ENCODE measurements at places on chromosomes 4 and X.

GRCh38 chr4:141132709-141133145, 542 bp downstream of the RNF150 start:
- DNase-seq = peak; percentile 61

GRCh38 chrX:155966876-155967275, 30.6 kb upstream of the IL9R start:
- DNase-seq = peak; percentile 64

DNA sequence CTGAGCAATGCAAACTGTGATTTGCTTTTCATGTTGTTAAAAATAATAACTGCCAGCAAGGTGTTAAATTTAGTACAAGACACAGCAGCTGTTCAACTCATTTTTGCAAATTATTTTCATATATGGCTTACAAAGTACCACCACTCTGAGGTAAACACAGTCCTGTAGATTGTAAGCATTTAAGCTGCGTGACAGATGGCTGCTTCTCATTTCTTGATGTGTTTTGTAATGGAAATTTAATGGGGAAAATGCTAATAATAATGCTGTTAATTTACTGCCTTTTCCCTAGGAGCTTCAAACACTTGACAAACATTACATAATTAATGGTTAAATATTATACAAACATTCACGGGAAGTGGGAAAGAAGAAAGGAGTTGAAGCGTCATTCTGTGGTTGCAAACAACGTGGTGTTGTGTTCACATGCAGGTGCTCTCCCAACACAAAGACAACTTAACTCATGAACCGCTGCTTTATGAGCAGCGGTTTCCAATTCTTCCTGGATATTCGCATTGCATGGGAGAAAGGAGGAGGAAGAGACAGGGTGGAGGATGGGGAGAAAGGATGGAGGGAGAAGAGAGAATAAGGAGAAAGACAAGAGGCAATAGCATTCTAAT, 236.8 kb upstream of the VCX start:
- peak; percentile 90 for DNase-seq

DNA sequence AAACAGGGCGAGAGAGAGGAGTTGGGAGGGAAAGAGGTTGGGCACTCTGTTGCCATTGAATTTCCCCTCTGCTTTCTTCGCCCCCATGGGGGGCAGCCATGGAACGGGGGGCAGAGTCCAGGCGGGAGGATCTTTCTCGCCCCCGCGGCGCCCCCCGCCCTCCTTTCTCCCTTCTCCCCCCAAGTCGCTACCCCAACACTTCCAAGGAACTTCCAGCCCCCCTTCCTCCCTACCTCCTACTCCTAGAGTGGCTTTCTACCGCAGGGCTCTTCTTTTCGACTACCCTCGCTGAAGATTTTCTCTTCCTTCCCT, 594 bp upstream of the STAG2 start:
- DNase-seq = no peak

- DNase-seq = peak; percentile 80
These were observed 769 bp downstream of the TCEAL1 start for GRCh38 chrX:103629318-103630170.

DNA sequence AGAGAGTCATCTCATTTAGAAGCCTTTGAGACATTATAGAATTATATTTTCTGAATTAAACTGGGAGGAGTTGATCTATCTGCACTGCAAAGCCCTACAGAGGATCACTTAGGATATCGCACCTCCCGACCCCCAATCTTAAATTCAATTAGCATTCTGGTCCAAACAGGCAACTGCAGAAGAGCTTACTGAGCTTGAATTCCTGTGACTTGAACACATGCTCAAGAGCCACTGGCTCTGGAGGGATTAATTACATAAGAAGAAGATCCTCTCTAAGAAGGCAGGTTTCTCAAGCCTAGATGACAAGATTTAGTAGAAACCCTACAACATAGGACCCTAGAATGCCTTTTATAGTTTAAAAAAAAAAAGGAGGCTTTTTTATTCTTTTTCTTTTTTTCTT, 548.9 kb downstream of the ARAP2 start:
- no peak for DNase-seq

DNA sequence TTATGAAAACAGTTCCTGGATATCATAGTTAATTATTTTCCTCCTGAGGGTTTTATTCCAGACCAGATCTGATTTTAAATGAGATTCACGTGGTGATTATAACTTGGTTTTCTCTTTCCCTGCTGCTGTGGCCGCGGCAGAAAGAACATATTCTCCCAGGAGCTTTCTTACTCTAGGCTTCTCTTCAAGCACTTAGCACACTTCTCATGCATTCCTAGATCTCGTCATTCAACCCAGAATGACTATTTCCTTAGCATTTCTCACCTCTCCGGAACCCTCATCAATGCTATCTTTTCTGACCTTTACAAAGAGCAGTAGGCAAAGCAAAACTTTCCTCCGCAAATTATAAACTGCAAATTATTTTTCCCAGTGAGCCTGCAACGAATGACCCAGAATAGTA, 122.9 kb downstream of the GPAT3 start:
- no peak for DNase-seq

DNA sequence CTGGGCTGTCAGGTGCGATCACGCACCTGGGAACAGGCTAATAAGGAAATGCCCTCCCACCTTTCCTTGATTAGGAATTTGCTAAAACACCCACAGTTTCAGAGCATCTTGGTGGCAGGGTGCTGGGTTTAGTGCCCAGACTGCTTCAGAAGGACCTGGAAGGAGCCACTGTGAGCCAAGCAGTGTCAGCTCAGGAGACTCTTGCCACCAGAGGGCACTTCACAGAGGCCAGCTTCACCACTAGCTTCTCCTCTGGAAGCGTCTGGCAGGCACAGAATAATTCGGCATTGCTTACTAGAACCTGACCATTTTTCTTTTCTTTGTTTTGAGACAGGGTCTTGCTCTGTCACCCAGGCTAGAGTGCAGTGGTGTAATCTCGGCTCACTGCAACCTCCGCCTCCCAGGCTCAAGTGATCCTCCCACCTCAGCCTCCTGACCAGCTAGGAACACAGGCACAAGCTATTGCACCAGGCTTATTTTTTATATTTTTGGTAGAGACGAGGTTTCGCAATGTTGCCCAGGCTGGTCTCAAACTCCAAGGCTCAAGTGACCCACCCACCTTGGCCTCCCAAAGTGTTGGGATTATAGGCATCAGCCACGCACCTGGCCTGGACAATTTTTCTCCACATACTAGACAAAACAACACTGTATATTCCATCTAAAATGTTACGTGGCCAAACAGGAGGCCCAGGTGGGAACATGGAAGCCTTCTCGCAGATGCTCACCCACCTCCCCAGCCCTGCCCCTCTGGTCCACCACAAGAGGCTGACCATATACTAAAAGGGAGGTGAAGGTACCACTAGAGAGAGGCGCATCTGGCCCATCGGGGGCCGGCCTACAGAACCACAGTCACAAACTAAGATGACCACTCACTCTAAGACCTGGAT, 14.1 kb downstream of the NOP14 start:
- DNase-seq = no peak

DNA sequence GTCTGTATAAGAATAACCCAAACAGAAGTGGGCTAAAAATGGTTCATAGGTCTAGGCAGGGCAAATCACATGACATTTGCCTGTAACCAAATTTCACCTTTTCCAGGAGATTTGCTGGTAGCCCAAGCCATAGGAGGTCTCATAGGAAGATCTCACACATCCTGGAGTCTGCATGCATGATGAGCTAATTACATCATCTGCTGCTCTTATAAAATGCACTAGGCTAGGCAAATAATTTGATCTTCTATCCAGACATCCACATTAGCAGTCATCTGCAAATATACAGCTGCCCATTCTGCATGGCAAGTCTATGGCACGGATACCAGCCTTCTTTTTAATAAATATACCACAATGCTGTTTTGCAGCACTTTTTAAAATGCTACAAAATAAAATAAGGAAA, 87.2 kb downstream of the MAPK10 start:
- DNase-seq = peak; percentile 36

GRCh38 chrX:13339607-13340006, 19.8 kb upstream of the ATXN3L start:
- peak; percentile 5 for DNase-seq

DNA sequence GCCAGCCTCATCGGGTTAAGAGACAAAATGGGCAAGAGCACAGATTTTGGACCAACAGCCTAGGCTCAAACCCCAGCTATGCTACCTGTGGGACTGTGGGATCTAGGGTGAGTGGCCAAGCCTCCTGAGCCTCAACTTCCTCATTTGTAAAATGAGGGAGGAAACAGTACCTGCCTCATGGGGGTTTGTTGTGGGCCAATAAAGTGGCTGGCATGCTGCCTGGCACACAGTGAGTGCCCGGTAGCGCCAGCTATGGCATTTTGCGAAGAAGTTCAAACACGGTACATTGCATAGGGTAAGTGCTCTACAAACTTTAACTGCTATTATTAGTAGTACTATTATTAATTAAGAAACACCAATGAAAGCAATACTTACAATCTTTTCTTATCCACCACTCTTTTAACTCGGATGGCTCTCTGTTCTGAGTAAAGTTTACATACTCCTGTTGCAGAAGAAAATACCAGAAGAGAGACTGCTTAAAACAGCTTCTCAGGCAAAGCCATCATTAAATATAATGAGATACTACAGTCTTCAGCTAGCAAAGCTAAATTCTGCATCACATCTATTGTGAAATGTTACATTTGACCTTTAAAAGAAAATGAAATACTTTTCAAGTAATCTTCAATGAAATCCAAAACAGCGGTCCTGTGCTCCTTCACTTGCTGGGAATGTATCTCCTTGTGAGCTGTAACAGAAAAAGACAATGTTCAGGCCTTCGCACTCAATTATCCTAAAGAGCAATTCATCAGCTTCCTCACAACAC, 70.1 kb downstream of the NSG1 start:
- no peak for DNase-seq

- peak; percentile 88 for DNase-seq
These were observed 14.1 kb upstream of the PAPSS1 start for GRCh38 chr4:107734120-107734519.

- no peak for DNase-seq
These were observed 11.5 kb downstream of the CLCN4 start for GRCh38 chrX:10168226-10168625.

GRCh38 chr4:151228189-151229119, 48.5 kb upstream of the PRSS48 start:
- DNase-seq = no peak

DNA sequence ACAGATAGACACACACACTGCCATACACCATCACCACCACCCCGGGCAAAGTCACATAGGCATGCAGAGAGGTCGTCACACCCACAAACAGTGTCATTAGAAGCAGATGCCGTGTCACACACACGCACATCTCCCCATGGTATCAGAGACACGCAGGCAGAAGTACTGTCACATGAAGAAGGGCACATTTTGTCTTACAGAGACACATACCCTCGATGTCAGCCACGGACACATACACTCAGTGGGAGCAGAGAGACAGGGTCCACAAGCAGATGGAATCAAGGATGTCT, 3.3 kb downstream of the NALF2 start:
- DNase-seq = no peak

DNA sequence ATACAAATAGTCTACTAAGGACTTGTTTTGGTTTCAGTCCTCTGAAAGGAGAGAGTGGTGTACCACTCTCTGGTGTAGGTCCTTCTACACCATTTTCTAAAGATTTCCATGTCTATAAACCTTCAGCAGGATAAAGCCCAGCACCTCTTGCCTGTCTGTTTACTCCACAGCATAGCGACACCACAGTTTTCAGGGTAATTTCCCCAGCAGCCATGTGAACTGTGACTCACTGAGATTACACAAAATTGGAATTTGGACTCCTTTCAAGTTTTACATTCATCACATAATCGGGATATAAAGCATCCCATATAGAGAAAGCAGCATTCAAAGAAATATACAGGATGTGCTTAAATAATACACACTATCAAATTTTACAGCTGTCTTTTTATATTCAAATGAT, 229.6 kb downstream of the PRDM5 start:
- peak; percentile 30 for DNase-seq

DNA sequence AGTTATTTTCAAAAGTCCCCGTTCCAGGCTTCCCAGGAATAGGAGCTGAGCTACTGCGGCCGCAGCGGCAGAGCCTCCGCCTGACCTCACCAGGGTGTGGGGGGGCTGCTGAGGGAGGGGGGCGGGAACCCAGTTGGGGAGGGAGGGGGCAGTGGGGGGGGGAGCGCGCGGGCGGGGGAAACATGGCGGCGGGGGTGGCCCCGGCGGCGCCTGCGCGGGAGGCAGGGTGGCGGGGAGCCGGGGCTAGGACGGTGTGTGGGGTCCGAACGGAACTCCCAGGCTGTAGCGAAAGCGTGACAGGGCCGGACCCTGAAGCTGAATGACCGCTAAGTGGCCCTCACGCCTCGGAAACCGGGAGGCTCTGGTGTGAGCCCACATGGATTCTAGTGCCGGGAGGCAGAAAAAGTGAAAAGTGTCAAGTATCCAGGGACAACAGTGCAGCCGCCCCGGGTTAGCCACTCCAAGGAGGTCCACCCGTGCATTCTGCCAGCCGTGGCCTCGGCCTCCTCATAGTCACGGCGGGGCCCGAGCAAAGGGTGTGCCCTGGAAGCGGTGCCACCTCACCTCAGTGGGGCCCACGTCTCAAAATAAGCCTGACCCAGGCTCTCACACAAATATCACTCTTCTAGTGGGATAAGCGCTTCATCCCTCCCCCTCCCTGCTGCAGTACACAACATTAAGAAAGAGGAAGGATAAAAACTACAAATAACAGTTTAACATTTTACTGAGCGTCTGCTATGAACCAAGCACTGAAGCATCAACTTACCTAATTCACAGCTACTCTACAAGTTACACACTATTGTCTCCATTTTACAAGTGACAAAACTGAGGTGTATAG, at the start of gene KLHL13:
Gene KLHL13, minus strand, starts transcription at position 98 of the 838 bp plus-strand sequence. CDS start 88,337 bp downstream, outside the sequence.
- DNase-seq = peak; percentile 75

DNA sequence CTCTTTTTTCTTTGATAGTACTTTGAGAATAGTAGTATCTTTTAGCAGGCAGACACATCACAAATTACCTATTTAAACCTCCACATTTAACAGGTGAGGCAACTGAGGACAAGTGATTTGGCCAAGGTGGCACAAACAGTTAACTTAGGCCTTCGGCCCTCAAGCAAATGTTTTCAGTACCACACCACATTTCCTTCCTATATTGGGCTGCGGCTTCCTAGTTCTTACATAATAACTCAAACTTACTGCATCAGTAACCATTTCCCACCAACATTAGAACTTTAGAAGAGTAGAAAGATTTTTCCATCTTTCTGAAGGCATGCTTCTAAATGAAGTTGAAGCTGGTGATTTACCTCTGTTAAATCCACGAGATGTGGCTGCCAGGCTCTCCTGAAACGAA, 63.2 kb upstream of the SLC4A4 start:
- DNase-seq = no peak

- no peak for DNase-seq
These were observed 31.9 kb downstream of the CASP6 start for GRCh38 chr4:109671350-109671749.

GRCh38 chrX:112834031-112834845, 6.4 kb downstream of the AMOT start:
- no peak for DNase-seq

Data from NCI-H69 (cell line).